Activated T-helper 17 cell treated with anti-CD3 and anti-CD28 coated beads, Interleukin-2, amount 50 U/mL, for 72 hours (primary cell): ENCODE measurements at places on chromosomes 12 and 14. TPM values are rescaled to one million over a fixed set of nuclear protein-coding genes. Genes with fewer than 3 reads are reported as not detected.

Gene PPFIA2
- total RNA-seq, result not detected

Gene ABCD4
- 55.4 TPM for total RNA-seq

Gene PTHLH
- total RNA-seq, result not detected

Gene TEX22
- 3.7 TPM for total RNA-seq

Gene CLEC2A
- total RNA-seq, result not detected

Gene CABP1
- total RNA-seq, result 0.56 TPM
